ENCODE measurements at places on chromosomes 16 and 17. TPM values are rescaled to one million over a fixed set of nuclear protein-coding genes. Genes with fewer than 3 reads are reported as not detected.
A peak's percentile ranks its signal among the peaks of the same experiment; 100 is the strongest.

Gene DPEP3
- not detected for total RNA-seq

Gene EVPL
- not detected for total RNA-seq

Gene TMED6
- 0.56 TPM for total RNA-seq

Gene HOXB1
- 2.7 TPM for total RNA-seq

DNA sequence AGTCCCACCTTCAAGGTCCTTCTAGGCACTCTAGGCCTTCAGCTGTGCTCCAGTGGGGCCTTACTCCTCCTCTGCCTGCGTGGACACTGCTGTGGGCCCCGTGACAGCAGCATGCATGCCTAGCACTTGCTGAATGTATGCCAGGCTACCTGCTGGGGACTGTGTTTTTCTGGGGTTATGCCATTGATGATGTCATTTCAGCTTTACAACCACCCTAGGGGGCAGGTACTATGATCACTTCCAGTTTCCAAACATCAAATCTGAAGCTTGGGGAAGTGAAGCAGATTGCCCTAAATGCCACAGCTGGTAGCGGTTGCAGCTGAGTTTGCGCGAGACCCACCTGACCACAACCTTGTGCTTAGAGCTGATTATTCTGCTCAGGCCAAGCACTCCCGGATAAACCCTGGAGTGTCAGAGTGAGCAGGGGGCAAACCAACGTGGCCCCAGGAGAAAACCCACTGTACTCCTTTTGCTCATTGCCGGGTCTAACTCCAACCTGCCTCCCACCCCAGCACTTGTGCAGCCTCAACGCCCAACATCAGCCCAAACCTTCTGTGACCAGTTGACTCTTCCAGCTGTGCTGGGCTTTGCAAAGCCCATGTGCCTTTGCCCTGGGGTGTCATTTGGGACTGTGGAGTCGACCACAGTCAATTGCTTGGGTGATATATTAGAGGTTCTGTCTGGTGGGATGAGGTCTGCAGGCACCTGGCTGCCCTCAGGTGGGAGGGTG is 168.4 kb downstream of the ENGASE start:
- DNase-seq, result no peak

- DNase-seq, result peak; percentile 40
Measured at GRCh38 chr16:1167276-1168107, 14.6 kb downstream of the CACNA1H start.

DNA sequence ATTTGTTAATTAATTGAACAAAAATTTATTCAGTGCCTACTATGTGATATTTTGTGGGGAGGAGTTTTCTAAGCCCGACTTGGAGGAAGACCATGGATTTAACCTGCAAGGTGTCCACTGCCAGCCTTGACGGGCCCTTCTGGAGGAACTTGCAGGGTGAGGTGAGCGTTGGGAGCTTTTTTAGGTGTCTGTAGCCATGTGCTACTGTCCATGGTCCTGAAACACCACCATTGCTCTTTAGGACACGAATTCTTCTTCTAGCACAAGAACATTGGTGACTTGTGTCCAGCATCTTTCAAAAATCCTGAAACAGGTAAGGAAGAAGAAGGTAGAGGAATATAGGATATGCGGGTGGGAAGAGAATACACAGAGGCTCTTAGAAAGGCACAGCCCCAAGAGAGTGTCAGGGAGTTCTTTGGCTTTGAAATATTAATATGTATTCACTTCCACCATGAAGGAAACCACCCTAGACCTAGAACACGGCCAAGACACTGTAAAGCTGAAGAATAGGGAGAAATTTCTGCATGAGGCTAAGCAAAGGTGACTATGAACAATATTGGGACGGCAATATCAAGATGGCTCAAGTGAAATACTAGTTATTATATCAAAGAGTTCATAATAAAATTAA is 27.9 kb upstream of the OR4D1 start:
- DNase-seq, result peak; percentile 57

DNA sequence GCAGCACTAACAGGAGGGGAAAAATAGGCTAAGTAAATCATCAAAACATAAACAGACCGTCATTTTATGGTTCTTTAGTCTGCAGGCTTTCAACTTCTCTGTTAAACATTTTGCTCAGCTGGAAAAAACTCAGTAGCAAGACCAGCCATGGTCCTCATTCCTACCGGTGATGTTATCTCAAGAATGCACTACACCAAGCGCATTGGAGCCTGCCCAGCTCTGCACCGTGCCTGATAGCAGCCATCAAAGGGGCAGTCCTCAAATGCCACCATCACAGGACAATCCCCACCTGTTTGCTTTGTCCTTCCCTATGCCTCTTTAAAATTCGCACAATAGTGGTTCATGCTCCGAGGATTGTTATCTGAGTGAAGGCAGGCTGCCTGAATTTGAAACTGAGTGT is 181.5 kb upstream of the MON1B start:
- no peak for DNase-seq

- DNase-seq, result no peak
Measured at GRCh38 chr17:33948309-33948708, 306.8 kb upstream of the CCL2 start.
